ENCODE measurements at places on chromosomes 11 and 22.

DNA sequence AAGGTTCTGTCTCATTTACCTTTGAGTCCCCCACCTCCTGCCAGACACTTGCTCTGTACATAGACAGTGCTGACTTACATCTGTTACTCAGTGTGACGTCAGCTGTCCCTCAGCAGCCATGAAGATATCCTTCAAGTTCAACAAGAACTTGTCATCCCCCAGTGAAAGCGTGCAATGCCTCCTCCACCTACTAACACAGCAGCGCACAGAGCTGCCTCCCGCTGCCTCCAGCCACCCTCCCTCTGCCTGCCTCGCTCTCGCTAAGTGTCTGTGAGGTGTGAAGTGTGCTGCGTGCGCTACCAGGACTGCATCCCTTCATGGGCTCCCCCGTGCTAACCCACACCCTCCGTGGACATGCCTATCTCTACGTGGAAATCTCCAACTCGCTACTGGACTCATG is 621.4 kb downstream of the BRD1 start:
- no peak for DNase-seq

DNA sequence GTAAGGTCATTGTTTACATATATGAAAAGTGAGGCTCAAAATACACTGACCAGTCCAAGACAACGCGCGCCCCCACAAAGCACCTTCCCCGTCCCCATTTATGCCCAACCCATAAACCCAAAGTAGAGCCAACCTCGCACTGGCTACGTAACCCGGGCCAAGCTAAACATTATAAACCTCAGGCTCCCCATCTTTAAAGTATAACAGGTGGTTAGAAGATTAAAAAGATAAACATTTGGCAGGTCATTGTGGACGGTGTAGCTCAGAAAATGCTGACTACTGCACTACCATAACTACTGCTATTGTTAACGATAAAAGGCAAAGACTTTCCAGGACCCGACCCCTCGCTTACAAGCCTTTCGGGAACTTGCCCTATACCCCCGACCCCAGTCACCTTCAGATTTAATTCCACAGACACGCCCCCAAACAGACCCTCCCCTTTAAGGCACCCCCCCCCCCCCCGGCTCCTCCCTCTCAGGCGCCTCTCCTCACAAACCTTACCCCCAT is 470 bp downstream of the NUMA1 start:
- DNase-seq = no peak

- no peak for DNase-seq
Observed at GRCh38 chr11:118544647-118545010, 13.6 kb downstream of the TMEM25 start.

DNA sequence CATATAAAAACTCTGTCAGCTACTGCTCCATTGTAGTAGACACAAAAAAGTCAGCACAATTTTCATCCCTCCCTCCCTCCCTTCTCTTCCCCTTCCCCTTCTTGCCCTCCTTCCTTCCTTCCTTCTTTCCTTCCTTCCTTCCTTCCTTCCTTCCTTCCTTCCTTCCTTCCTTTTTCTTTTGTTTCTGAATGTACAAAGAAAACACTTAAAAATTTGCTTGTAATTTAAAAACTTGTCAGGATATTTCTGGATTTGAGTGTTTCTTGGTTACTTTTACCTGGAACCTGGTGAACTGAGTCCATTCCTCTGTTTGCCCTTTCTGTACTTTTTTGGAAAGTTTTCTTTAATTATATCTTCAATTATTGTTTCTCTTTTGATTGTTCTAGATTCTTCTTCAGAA is 31.5 kb upstream of the PLET1 start:
- no peak for DNase-seq

DNA sequence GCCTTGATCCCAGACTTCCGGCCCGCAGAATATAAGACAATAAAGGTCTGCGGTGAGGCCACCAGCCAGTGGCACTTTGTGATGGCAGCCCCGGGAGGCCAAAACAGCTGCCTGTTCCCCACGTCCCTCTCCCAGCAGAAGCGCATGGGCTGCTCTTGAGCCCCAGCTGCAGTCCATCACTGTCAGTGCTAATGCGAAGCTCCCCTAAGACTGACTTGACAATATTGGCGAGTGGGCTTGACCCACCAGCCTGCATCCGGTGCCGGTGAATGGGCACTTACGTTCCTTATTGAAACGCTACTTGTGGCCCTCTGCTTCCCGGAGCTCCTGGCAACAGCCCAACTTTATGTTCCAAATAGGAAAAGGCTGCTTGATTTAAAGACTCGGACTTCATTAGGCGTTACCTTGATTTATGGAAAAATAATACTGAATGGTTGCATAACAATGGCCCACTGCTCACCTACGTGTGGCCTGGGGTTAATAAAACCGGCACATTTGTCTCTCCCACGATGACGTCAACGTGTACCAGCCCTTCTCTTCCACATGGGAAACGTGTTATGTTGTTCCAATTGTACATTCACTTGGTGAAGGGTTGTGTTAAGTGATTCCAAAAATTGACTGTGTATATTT is 93.4 kb upstream of the SEPTIN5 start:
- DNase-seq = no peak

DNA sequence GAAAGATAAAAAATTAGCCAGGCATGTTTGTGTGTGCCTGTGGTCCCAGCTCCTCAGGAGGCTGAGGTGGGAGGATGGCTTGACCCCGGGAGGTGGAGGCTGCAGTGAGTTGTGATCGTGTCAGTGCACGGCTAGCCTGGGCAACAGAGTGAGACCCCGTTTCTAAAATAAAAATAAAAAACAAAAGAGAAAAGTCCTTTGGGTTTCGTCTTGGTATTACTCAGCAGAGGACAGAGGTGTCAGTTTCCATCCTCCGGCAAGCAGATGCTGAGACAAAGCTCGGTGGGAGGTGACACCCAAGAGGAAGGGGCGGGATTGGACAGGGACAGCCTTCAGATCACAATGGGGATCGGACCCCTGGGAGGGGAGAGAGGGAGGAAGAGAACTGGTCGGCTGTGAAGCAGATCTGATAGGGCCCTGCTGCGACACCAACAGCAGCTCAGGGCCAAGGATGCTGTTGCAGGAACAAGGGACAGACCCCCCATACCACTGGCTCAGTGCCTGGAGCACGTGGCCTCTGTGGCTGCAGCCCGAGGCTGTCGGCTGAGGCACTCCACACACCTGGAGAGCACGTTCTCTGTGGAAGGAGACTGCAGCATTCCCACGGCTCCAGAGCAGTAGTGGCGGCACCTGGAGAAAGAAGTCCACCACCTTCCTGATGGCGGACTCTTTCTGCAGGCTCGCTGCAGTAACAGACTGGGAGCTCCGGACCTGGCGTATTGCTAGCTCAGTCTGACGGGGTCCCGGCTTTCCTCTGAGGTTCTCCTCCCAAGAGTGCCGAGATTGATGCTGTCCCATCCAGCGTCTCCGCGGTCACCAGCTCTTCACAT is 5.2 kb upstream of the BID start:
- no peak for DNase-seq

DNA sequence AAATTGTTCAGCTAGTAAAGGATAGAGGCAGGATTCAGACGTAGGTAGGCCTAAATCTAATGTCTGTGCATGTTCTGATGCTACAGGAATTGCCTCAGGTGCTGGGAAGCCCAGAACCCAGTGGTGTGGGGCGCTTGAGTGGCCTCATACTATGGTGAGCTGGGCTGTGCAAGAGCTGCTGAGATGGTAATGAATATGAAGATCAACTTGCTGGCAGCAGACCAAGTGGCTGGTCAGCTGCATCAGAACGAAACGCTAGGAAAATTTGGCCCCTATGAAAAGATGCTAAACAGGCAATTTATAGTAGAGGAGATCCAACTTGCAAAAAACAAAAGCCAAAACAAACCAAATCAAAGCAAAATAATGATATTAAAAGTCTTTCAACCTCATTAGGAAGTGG is 102.7 kb downstream of the INSC start:
- DNase-seq = no peak

DNA sequence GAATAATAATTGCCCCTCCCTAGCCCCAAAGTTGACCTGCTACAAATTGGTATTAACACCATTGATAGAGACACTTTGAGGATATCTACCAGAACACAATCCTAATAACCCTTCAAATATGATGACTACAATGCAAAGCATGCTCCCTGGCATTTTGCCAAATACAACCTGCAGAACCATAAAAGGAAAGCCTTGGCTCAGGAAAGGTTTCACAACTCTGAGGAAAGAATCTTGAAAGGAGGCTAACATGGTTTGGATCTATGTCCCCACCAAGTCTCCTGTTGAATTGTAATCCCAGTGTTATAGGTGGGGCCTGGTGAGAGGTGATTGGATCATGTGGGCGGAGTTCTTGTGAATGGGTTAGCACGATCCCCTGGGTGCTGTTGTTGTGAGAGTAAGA is 140.4 kb upstream of the ARHGAP42 start:
- DNase-seq = no peak

DNA sequence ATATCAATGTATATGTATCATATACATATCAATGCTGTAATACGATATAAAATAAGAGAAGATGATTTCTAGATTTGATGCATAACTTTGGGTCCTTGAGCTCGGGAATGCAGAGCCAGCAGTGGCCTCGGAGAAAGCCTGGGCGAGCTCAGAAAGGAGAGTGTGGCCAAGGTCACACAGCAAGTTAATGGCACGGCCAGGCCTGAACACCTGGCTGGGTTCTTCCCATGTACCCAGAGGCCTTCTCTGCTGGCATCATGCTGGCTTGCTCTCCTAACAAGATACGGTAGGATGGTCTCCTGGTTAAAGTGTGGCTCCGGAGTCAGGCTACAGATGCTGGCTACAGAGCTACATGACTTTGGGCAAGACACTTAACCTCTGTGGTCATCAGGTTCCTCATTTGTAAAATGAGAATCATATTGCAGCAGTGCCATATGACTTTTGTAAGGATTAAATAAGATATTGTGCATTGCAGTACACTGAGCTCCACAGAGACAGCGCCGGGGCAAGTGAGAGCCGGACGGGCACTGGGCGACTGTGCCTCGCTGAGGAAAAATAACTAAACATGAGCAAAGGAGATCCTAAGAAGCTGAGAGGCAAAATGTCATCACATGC is 29.9 kb downstream of the TPST2 start:
- DNase-seq = no peak

- DNase-seq = no peak
Observed at GRCh38 chr11:20592741-20593140, 6.7 kb upstream of the SLC6A5 start.

GRCh38 chr22:17707526-17707925 is 66.7 kb downstream of the BID start:
- no peak for DNase-seq

DNA sequence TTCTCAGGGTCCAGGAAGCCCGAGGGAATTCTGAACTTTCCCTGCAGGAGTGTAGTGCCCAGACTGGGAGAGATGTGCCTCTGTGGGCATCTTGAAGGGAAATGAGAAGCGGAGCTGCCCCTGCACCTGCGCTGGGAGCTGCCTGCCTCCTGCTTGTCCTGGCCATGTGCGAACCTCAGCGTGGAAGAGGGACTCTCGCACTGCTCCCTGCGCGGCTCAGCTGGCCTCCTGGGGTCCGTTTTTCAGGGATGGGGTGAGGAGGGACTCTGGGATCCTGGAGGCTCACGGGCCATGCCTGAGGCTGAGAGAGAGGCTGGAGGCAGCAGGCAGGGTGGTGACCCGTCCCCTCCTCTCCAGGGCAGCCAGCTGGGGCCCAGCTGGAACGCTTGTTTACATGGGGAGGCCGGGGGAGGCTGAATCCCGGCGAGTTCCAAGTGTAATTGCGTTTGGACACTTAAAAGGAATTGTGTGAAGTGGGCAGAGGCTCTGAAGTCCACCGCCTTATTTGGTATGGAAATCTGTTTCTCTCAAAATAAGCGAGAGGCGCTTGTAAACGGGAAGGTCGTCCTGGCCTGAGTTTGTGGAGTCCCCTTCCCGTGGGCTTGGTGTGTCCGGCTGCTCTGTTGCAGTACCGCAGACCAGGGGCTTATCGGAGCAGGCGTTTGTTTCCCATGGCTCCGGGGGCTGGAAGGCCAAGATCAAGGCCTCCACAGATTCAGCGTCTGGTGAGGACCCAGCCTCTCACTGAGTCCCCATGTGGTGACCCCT is 1.2 kb upstream of the MRGPRF start:
- DNase-seq = peak; percentile 57

GRCh38 chr11:120147950-120148270 is 10.0 kb upstream of the TRIM29 start:
- no peak for DNase-seq

DNA sequence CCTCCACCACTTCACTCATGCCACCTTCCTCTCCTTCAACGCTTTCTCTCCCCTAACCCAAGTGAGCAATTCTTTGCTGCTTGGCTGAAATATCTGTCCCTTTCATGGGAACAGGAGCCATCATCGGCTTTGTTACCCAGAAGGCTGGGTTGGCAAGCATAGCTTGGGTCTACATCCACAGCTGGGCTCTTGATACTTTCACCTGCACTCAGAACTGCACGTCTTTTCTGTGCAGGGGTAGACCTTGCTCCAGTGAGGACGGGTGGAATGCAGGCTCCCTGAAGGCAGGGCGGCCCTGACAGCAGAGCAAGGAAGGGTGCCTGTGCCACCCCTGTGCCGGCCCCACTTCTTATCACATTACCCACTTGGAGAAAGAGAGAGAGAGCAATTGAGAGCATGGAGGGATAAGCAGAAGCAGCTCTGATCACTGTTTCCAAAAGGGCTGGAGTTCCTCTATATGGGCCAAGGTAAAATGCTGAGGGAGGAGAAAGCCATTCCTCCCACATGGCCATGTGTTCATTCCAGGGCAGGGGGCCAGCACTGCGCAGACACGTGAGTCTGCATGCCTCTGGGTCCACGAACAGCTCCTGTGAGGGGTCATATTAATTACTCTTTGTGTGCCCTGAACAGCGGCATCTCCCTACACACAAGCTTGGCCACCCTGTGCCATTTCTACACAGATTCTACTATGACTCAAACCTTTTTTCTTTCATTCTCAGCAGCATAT is 181.8 kb downstream of the BUD13 start:
- no peak for DNase-seq

DNA sequence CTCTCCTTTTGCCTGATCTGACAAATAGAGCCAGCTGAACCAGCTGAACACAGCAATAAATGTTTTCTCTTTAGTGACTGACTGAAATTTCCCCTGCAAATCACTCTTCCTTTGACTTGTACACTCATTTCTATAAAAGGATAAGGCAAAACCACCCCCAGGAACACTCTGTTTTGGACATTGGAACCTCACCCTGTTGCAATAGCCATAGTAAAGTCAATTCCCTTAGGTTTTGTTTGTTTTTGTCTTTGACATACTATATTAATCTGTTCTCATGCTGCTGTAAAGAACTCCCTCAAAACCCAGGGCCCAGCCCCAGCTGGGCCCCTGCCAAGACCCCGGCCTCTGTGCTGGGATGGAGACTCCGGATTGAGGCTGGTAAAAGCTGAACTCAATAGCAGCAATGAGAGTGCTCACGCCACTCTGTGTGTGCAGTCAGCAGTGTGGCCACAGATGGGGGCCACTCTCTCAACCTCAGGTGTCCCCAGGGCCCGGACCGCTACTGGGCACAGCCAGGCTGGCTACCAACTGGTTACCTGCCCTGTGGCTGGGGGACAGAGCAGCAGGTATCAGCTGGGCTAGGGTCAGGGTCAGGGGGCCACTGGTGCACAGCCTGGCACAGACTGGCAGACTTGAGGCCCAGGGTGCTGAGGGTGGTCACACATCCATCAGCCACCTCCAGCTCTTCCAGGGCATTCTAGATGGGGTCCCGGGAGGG is 597.4 kb downstream of the LUZP2 start:
- no peak for DNase-seq
